ENCODE measurements at places on chromosomes 6 and 20. TPM values are rescaled to one million over a fixed set of nuclear protein-coding genes. Genes with fewer than 3 reads are reported as not detected.

DNA sequence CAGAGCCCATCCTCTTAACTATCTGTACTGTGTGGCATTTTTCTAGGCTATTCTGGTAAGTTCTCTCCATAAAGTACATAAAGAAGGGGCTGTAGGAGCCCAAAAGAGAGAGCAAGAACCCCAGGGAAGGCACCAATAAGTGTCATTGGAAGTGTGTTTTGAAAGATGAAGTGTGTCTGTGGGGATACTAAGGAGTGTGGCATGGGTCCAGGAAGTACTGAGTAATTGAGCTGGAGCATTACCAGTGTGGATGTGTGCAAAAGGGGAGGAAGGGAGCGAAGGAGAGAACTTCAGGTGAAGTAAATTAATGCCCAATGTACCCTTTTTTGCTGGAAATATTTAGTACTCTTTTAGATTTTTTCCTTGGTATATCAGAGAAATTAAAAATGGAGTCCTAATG, 63.9 kb downstream of the KCNS1 start:
- DNase-seq = no peak

GRCh38 chr6:6179858-6180623, 140.4 kb downstream of the F13A1 start:
- no peak for DNase-seq

DNA sequence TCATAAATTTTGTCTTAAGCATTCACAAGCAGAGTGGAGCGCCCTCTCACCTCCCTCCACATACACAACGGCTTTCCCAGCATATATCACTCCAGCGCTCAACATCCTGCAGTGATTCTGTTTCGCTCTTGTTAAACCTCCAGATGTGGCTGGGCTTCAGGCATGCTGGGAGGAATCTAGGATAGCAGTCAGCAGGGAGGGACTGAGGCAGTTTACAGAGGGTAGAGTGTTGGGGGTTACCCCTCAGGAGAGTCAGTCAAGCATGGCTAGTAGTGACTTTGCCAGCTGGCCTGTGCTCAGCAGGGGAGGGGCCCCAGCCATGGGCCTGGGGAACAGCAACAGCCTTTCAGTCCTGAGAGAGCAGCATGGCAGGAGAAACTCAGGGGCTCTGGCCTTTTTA, 161.4 kb upstream of the FLRT3 start:
- DNase-seq = peak; percentile 32

DNA sequence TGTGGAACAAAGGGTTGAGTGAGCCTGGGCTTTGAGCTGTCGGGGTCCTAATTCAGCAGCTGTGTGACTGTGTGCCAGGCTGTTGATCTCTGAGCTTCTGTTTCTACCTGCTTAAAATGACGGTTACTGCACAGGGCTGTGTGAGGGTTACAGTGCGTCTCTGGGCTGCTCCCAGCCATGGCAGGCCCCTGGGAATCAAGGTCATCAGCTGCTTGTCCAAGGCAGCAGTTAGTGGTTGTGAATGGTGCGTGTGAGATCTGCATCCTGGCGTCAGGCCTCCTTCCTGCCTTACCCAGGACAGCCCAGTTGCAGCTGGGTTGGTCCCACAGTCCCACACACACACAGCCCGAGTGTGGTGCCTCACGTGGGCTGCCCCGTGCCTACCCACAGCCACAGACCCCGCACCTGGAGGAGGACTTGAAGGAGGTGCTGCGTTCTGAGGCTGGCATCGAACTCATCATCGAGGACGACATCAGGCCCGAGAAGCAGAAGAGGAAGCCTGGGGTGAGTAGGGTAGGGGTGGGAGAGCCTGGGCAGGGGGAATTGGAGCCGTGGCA, 15.6 kb downstream of the GTSF1L start:
- no peak for DNase-seq

NT5DC1 gene
- polyA plus RNA-seq = 17.5 TPM

DNA sequence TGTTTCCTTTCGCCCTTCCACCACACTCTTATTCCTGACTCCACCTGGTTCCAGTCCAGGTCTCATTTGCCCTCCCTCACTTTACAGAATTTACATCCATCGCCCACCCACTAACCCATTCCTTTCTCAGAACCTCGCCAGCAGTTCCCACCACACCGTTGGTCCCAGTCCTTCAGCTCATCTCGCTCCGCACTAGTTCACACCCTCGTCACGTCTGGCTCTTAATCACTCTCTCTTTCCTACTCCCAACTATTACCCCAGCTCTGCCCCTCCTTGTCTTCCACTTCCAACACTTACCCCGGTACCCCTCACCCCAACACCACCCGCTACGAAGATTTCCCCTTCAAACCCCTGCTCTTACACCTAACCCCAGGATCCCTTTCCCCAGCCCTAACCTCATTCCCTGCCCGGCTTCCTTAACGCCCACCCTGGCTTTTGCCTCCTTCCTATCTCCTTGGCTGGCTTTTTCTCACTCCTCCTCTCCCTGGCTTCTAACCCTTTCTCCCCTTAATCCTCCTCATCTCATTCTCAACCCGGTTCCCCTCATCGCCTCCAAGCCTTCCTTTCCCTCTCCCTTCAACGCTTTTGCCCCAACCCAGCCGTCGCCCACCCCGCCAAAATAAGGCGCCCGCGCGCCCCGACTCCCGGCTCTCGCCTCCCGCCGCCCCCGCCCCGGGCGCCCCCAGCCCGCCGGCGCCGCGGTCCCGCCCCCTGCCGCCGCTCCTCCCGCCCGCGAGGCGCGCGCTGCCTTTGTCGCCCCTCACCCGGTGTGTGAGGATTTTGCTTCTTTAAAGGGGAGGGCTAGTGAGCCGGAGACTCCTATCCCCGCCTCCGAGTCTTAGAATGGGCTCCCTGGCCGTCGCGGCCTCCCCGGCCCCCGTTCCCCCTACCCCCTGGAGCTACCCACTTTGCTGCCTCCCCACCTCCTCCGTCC, 542 bp downstream of the USP49 start:
- no peak for DNase-seq

DNA sequence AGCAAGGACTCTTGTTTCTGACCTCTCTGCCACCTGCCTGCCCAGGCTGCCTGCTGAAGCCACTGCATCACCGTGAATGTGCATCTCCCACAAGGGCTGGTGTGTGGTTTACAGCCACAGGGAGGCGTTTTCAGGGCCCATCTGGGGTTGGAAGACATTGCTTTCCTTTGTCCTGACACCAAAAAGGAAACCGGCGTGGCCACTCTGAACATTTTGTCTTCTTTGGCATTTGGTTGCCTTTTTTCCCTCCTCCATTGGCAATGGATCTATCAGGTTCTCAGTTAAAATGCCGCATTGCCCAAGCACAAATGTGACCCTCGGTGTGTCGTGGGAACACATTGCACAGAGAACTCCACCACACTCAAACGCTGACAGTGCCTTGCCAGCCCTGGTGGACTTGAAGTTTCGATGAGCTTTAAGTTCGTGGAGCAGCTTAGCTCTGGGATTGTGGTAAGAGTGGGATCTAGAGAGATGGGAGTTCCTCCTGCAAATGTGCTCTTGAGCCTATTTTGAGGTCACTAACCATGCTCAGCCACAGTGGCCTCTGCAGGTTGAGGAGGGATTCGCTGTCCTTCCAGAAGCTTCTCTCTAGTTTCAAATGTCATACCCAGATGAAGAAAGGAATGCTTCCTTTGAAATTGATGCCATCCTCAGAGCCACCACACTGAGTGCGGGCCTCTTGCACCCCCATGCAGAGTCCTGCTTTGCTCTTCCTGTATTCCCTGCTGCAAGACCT, 14.8 kb upstream of the PCK1 start:
- DNase-seq = no peak

DNA sequence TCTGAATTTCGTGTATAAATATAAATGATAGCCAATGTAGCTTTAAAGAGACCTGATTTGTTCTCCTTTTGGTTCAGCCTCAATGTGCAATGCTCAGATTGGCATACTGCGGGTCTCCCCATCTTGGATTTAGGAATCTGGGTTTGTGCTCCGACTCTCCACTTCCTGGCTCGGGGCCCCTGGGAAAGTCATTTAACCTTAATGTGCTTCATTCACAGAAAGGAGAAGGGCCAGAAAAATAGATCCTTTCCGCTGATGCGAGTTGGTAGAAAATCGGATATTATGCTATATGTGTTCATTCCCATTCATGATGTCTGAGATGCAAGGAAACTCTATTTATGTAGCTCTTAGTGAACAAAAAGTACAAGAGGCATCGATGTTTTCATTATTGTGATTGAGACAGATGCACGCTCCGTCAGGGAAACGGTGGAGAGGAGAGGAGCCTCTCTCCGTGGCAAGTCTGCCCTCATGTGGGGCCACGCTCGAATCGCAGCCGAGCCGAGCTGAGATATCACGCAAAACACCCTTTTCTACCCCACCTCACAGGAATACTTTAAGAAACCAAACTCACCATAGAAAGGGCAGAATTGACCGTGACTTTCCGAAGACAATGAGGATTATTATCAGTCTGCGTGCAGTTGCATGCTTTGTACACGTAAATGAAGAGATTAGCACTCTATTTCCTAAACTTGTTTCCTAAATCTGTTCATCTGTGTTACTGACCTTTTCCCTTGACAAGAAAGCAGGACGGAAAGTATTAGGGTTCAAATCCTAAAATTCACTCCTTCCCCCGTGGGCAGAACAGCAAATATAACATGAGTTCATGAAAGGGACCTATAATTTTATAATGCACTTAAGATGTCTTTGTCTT, 136.6 kb downstream of the COL9A1 start:
- peak; percentile 1 for DNase-seq

BTNL2 gene
- polyA plus RNA-seq = 0.18 TPM

DNA sequence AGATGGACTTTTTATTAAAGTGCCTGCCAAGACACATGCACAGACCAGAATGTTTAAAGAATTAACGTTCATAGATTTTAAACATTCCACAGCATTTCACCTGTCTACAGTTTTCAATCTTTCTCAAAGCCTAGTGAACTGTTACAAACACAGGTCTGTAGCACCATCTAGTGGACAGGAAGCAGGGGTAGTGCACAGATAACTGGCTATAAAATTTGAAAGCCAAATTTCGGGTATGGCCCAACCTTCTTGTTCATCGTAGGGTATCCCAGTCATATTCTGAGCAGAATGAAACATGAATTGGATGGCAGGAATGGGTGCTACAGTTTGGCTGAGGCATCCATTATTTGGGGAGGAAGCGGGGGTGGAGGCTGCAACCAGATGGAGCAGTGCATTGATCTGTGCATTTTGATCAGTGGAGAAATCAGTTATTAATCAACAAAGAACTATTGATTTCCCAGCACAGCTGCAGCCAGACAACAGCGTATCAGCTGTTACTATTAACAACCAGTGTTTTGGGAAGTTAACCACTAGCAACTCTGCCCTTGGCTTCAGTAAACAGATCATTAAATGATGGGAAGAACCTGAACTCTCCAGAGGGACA, 56.1 kb upstream of the B3GAT2 start:
- peak; percentile 46 for DNase-seq

- no peak for DNase-seq
These were observed 3.1 kb downstream of the SNPH start for GRCh38 chr20:1269235-1269634.

DNA sequence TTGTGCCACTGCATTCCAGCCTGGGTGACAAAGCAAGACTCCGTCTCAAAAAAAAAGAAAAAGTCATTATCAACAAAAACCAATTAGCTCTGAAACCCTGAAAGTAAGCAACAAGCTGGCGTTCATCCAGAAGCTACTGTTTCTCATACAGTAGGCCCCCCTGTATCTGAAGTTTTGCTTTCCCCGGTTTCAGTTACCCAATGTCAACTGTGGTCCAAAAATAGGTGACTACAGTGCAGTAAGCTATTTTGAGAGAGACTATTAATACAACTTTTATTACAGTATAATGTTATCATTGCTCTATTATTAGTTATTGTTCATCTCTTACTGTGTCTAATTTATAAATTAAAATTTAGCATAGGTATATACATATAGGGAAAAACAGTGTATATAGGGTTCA, 135.1 kb downstream of the KIF16B start:
- no peak for DNase-seq

All from forelimb muscle (tissue), 1 donor.